NCI-H345 (cell line): ENCODE measurements at places on chromosomes 3 and 15.

DNA sequence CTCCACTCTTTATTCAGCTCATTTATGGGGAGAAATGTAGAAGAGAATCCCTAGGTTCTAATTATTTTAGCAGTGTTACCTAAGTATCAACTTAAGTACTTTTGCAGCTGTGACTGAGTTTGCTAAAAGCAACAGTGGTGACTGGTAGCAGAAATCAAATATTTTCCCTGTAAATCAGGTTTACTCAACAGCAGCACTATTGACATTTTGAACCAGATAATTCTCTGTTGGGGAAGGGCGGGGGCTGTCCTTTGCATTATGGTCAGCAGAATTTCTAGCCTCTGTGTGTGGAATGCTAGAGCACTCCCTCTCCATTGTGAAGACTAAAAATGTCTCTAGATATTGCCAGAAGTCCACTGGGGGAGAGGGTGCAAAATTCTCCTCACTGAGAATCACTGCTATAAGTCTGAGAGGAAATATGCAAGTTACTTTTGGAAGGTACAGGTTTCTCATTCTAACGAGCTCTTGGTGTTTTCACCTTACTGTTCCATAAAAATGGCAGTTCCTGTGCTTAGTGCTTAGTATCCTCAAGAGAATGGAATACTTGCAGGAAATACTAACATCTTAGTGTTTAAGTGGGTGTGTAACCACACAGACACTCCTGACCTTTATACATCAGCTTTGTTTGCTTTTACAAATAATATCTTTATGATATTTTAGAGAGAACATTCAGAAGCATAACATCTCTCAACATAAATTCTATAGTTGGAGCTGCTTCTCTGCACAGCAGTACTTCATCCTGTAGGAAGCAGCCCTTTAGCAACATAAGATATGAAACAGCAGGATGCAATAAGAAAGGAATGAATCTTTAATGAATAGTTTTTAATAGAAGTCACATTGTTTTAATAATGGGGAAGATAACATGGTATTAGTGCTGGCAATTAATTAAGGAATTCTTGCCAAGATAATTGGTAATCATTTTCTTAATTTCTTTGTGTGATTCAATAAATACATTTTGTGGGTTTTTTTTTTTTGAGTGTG lies 246.5 kb upstream of the GOLIM4 start:
- DNase-seq, result no peak

GRCh38 chr3:148265841-148266240 lies 431.9 kb upstream of the AGTR1 start:
- no peak for DNase-seq

DNA sequence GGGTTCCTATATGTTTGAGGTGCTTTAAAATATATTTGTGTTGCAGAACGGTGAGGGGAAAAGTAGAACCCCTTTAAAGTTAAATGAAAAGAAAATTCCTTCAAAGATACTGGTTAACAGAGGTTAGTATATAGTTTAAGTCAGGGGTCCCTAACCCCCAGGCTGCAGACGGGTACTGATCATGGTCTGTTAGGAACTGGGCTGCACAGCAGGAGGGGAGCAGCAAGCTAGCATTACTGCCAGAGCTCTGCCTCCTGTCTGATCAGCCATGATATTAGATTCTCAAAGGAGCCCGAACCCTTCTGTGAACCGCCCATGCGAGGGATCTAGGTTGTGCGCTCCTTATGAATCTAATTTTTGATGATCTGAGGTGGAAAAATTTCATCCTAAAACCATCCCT lies 37.5 kb upstream of the RFX7 start:
- no peak for DNase-seq

DNA sequence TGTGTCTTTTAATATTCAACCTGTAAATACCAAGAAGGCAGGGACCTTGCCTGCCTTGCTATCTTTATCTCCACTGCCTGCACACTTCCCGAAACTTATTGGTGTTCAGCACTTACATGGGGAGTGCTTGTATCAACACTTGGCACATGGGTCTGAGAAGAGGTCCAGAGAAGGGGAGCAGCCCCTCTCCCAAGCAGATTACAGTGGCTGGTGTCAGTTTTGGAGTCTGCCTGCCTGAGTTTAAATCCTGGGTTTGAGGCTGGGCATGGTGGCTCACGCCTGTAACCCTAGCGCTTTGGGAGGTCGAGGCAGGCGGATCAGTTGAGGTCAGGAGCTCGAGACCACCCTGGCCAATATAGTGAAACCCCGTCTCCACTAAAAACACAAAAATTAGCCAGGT lies 20.3 kb downstream of the MESD start:
- no peak for DNase-seq

GRCh38 chr3:14906355-14906971 lies 40.9 kb upstream of the NR2C2 start:
- DNase-seq, result no peak

DNA sequence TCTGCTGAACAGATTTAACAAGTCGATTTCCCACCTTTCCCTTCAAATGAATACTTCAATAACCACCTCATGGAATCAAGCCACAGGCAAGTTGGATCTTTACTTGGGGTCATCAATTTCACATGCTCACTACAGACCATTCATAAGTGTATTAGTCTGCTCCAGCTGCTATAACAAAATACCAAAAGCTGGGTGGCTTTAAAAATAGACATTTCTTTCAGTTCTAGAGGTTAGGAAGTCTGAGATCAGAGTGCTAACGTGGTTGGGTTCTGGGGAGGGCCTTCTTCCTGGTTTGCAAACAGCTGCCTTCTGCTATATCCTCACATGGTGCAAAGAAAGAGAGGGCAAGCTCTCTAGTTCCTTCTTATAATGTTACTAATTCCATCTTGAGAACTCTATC lies 5.1 kb downstream of the GPR176 start:
- DNase-seq, result no peak
